ENCODE measurements at places on chromosomes 5 and 9.

- DNase-seq, result no peak
Observed at GRCh38 chr9:127762111-127762676, 16.3 kb downstream of the SH2D3C start.

- no peak for DNase-seq
Observed at GRCh38 chr9:4101667-4102066, 198.2 kb downstream of the GLIS3 start.

GRCh38 chr9:132023419-132024180, 56.1 kb downstream of the MED27 start:
- no peak for DNase-seq

DNA sequence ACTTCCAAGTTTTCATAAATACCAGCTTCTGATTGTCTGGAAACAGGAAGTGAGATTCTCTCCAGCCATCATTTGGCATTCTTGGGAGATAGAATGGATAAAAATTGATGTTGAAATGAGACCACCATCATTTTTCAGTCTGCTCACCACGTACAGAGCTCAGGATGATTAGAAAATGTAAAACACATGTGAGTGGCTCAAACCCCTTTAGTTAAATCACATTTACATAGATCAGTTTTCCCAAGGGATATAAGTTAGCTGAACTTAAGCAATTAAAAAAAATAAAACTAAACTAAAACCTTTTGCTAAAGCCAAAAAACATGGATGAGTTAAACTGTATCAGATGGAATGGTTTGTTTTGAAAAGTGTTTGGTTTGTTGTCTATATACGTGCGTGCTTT, 37.1 kb upstream of the GDNF start:
- no peak for DNase-seq

DNA sequence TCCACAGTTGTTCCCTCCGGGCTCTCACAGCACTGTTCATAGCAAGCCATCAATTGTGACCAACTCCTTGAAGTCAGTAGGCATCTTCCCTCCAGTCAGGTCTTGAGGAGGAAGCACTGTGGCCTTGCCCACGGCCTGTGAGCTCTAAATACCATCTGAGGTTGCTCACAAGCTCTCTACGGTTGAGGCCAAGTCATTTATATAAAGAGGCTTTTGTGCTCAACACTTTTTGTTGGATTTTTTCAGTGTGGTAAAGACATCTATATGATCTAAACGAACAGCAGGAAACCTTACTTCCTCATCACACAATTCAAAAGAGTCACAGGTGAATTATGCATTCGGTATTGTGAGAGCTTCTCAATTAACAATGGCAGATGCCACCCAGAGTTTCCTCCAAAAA, 97.3 kb downstream of the ZNF462 start:
- no peak for DNase-seq

DNA sequence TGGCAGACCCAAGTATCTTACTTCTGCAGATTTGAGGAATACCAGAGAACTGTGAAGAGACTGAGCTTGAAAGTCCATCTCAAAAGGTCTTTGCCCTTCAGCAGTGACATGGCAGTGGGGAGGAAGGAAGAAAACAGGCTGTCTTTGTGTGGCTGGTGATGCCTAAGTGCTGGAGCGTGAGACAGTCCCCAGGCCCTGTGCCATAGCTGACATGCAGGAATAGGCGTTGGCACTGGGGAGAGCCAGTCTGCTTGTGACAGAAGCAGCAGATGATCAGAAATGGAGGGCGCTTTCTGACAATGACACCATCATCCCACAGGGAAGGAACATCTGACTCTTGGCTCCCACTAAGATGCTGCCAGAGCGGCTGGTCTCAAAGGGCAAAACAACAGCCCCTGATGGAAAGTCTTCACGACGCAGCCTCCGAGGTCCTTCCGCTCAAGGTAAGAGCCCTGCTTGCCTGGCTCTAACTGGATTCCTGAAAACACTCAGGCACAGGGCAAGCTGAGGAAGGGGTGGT, 15.5 kb upstream of the GLRX start:
- DNase-seq, result no peak

DNA sequence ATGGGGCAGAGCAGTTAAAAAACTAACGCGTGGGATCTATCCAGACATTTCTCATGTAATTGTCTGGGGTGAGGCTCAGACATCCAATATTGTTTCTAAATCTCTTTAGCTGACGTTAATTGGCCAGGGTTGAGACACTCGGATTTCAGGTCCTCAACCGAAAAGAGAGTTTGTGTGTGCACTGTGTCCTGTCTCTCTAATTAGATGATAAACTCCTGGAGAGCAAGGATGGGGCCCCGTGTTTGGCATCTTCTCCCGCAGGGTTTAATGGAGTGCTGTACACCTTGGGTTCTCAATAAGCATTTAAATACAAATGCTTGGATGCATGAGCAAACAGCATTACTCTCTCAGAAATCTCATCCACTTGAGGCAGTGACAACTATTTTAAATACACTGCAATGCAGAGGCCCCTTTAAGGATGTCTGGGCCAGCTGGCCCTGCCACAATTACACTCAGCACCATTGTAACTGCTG, 139.6 kb downstream of the MTX3 start:
- no peak for DNase-seq

DNA sequence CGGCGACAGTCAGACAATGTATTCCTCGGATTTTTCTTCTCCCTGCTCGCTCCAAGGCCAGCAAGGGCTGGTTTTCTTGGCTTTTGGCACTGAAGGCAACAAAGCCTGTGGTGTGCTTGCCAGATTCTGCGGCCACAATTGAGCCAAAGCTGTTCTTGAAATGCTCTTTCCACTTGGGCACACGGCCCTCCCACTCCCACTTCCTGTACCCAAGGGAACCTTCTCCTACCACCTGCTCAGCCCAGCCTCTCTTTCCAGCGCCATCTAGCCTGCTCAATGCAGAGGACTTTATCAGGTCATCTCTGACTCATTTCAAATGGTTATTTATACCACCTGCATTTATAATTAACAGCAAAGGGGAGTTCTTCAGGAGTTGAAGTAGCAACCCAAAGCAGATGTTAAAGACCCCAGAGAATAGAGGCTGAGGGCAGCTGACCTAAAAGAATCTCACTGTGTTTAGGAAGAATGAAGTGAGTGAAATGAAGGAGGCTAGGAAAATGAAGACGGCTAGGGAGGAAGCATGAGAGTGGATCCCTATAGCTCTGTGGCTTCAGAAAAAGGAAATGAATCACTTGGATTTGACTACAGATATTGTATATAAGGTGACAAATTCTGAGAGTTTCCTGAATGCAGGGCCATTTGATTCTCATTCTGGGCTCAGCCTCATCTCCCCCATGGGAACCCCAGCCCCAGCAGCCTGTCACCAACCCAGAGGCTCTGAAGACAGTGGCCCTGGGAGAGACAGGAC, 439.0 kb downstream of the ENC1 start:
- no peak for DNase-seq

DNA sequence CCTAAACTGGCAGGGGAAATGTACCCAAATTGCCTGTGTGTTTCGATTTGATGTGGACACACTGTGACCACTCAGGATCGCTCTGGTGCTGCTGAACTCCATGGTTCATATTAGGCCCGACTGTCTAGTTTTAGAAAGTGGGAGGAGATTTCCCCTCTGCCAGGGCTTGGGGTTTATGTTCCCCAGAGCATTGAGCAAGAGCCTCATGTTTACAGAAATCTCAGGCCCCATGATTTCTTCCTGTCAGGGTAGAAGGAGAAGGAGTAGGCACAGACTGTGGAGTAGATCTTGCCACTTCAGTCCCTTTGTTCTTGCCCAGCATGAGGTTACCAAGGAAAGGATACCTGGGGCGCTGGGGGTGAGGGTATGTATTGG, 40.8 kb upstream of the GLRX start:
- DNase-seq, result no peak

DNA sequence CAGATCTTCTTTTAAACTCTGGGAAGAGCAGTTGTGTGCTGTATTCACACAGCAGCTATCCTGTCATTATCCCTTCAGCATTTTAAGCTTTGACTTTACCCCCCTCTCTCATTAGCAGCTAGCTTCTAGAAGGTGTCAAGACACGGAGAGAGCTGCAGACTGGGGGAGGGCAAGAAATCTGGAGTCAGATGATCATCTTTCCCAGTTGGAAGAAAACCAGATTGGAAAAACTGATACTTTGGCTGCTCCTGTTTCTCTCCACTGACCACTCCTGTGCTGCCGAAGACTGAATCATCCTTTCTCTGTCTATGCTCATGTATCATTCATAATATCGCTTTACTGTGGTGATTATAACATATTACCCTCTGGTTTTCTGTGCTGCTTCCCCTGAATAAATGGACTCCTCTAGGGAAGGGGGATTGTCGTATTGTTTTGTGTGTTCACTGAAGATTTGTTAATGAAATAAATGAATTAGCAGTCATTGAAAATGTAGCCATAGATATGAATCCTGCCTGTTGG, 75.1 kb downstream of the SH3GL2 start:
- no peak for DNase-seq

DNA sequence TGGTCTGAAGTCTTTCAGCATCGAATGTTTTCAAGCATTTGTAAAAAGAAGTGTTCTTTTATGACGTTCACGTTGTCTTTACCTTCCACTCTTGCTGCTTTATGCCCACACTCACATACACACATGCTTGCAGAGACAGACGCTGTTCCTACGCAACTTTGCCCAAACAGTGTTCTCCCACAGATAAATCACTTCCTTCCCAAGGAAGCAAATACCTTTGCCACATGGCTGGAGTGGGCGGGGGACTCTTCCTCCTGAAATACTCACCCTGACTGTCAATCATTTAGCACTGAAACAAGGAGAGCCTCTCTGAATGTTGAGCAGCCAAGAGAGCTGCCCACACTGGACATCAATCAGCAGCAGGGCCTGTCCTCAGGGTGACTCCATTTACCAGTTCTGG, 22.4 kb upstream of the ASTN2 start:
- DNase-seq, result no peak

DNA sequence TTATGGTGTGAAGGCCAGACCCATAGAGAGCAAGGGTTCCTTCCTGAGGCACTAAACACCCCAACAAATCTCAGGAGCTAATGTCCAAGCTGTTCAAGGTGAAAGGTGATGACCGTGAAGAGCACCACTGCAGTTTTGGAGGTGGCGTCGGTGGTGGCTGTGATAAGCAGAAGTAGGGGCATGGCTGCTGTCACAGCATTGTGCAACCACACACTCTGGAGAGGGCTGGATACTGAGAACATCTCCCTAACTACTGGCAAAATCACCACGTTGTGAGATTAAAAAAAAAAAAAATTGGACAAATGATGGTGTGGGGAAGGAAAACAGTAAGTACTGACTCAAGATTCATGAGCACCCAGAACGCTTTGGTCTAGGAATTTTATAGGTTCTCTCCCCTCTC, 156.5 kb downstream of the PJA2 start:
- DNase-seq, result no peak

- DNase-seq, result no peak
Observed at GRCh38 chr9:28206280-28206679, 633.0 kb upstream of the C9orf72 start.

GRCh38 chr9:99345942-99346341, 123.9 kb downstream of the SEC61B start:
- no peak for DNase-seq

GRCh38 chr5:30918171-30918570, 275.3 kb upstream of the CDH6 start:
- no peak for DNase-seq

GRCh38 chr9:13165956-13166355, 113.5 kb downstream of the MPDZ start:
- DNase-seq, result no peak

- no peak for DNase-seq
Observed at GRCh38 chr5:41264019-41264418, 50.7 kb upstream of the C6 start.

DNA sequence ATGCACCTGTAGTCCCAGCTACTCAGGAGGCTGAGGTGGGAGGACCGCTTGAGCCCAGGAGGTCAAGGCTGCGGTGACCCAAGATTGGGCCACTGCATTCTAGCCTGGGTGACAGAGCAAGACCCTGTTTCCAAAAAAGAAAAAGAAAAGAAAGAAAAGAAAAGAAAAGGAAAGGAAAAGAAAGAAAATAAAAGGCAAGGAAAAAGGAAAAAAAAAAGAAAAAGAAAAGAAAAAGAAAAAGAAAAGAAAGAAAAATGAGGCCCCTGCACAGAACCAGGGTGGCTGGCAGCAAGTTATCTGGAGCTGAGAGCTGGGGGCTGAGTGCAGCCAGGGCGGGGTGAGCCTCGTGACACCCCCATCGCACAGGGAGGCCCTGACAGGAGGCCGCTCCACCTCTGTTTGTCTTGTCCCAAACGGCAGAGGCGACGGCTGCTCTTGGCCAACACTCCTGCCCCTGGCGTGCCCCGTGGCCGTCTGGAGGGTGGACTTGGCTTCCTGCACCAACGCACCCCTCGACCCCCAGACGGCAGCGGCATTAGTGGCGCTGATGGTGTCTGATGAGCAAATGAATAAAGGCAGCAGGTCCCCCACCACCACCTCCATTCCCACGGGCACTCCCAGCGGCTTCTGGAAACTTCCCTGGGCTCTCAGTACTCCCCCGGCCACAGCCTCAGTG, 16.7 kb downstream of the EXD3 start:
- DNase-seq, result no peak

DNA sequence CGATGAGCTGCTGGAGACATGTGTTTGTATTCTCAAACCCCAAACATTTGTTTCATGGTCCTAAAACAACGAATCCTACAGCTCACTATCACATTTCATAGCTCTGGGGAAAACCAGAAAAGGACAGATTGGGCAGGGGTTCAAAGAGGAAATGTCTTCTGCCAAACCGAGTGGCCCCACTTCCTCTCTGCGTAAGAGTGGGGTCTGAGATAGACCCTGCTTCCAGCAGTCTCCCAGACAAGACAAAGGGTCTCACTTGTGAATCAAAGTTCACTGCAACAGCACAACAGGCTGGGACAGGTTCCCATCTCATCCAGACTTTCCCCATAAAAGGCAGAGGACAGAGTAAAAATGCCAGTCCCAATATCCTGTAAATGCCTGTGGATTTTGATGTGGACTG, 276.2 kb upstream of the SLC24A2 start:
- no peak for DNase-seq

DNA sequence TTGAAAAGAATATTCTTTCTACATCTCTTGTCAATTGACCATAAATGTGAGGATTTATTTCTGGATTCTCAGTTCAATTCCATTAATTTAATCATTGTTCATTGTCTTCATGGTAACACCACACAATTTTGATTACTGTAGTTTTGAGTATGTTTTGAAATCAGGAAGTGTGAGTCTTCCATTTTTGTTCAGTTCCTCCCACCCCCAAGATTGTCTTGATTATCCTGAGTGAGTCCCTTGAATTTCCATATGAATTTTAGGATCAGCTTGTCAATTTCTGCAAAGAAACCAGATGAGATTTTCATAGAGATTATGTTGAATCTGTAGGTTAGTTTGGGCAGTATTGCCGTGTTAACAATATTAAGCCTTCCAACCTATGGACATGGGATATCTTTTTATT, 9.5 kb downstream of the CYFIP2 start:
- DNase-seq, result no peak

GRCh38 chr5:93642526-93642925, 59.5 kb downstream of the NR2F1 start:
- DNase-seq, result no peak

Measured in HS-27A (cell line).